ENCODE measurements at places on chromosomes 4 and X.

DNA sequence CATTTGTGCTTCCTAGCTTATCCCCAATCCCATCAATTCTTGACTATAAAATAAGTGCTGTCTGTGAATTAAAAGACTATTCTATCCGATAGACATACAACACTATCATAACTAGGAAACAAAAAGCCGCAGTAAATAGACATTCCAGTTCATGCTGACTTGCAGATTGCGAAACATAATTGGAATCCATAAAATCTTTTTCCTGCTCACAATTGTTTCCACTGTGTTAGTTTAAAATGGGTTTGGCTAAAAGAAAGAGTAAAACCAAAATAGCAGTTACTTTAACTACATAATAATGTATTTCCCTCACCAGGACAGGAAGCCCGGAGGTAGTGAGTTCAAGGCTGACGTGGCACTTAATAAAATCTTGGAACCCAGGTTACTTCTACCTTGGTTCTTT lies 17.2 kb downstream of the SMIM31 start:
- DNase-seq, result no peak

GRCh38 chr4:151600432-151600831 lies 160.4 kb downstream of the GATB start:
- no peak for DNase-seq

GRCh38 chr4:8860096-8860891 lies 11.3 kb downstream of the HMX1 start:
- DNase-seq, result no peak

DNA sequence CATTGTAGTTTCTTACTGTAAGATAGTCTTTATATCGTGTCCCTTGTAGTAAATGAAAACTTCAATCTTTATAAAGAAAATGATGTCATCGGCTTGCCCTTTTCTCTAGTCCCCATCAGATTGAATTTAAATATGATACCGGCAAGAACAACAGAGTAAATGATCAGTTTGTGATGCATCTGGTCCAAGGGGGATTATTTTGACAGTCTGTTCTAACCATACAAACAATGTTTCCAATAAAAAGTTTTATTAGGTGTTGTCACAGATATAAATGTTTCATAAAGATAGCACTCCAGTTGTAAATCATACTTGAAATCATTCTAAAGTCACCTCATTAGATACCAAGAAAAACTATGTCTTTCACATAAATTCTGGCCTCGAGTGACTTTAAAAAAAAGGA lies 72.3 kb downstream of the SLC9A6 start:
- no peak for DNase-seq

GRCh38 chrX:97399400-97399799 lies 515.7 kb downstream of the RPA4 start:
- DNase-seq, result no peak

- no peak for DNase-seq
Observed at GRCh38 chr4:74323663-74324062, 15.4 kb downstream of the EPGN start.

- no peak for DNase-seq
Observed at GRCh38 chrX:134572816-134573682, 85.2 kb downstream of the PLAC1 start.

DNA sequence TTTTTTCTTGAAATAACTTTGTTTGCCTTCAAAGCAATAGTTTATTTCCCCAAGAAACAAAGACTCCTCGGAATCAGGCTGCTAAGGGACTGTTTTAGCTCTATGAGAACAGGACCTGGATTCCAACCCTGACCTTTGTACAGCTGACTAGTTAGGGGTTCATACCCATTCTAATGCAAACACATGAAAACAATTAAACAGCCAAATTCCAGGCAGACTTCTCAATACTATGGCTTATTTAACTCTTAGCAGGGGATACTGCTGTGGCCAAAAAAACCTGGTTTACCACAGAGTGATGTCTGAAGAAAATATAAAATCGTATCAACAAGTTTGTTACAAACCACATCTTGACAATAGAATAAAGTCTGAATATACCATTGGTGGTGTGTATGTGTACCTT lies 129.6 kb upstream of the INTU start:
- no peak for DNase-seq

- no peak for DNase-seq
Observed at GRCh38 chrX:110600745-110601310, 194.8 kb downstream of the CHRDL1 start.

GRCh38 chr4:39102297-39102696 lies 40.3 kb downstream of the KLHL5 start:
- DNase-seq, result no peak

GRCh38 chr4:83248486-83248885 lies 36.1 kb downstream of the COQ2 start:
- DNase-seq, result no peak

GRCh38 chr4:80029364-80029763 lies 43.7 kb downstream of the ANTXR2 start:
- no peak for DNase-seq

DNA sequence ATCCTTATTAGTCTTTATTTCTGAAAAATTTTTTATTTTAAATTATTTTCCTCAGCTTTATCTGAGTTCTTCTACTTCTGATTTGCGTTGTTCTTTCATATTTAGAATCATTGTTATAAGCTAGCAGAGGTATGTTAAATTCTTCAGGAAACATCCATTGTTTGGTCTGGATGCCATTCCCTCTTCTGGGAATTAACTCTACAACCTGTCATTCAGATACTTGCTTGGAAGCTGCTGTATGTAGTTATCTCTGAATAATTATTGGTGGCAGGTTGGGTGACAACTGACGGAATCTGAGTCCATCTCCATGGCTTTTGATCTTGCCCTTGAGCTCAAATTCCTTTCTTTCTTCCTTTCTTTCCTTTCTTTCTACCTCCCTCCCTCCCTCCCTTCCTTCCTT lies 61.9 kb downstream of the DDIT4L start:
- DNase-seq, result no peak

GRCh38 chrX:3450881-3451570 lies 104.6 kb upstream of the MXRA5 start:
- no peak for DNase-seq

DNA sequence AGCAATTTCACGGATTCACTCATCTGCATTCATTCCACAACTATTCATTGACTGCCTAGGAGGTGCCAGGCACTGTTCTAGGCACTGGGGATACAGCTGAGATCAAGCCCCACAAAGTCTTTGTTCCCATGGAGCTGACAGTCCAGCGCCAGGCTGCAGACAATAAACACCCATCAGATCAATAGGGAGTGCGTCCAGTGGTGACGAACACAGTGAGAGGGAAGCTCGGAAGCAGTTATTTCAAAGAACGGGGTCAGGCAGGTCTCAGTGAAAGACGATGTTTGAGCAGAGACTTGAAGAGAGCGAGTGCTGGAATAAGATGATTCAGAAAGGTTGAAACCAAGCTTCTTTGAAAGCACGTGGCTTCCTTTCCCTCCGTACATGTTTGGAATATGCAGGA lies 167.2 kb downstream of the EVC2 start:
- no peak for DNase-seq

GRCh38 chr4:42371305-42372252 lies 25.7 kb upstream of the SHISA3 start:
- no peak for DNase-seq

DNA sequence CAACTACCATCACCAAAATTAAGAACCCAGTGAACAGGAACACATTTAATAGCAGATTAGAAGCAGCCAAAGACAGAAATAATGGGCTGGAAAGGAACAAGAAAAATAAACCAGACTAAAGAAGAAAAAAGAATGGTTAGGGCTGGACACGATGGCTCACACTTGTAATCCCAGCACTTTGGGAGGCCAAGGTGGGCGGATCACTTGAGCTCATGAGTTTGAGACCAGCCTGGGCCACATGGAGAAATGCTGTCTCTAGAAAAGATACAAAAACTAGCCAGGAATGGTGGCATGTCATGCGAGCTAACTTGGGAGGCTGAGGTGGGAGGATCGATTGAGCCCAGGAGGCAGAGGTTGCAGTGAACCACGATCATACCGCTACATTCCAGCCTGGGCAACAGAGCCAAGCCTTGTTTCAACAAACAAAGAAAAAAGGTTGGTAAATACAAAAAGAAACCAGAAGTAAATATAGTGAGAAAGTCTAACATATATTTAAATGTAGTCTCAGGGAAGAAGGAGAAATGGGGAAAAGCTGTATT lies 102.0 kb downstream of the AFAP1 start:
- no peak for DNase-seq

- no peak for DNase-seq
Observed at GRCh38 chrX:23483396-23483795, 148.7 kb downstream of the PTCHD1 start.

- DNase-seq, result no peak
Observed at GRCh38 chrX:133527415-133527814, 112.1 kb upstream of the GPC4 start.

DNA sequence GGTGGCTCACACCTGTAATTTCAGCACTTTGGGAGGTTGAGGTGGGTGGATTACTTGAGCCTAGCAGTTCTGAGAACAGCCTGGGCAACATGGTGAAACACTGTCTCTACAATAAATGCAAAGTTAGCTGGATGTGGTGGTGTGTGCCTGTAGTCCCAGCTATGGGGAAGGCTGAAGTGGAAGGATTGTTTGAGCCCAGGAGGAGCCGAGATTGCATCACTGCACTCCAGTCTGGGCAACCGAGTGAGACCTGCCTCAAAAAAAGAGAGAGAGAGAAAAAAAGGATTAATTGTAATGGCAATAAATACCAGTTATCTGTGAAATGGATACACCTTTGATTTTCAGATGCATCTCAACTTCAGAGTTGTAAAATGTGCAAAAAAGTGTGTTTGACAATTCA lies 58.8 kb downstream of the SPRY1 start:
- DNase-seq, result no peak

- DNase-seq, result no peak
Observed at GRCh38 chrX:44080083-44080482, 106.9 kb upstream of the NDP start.

DNA sequence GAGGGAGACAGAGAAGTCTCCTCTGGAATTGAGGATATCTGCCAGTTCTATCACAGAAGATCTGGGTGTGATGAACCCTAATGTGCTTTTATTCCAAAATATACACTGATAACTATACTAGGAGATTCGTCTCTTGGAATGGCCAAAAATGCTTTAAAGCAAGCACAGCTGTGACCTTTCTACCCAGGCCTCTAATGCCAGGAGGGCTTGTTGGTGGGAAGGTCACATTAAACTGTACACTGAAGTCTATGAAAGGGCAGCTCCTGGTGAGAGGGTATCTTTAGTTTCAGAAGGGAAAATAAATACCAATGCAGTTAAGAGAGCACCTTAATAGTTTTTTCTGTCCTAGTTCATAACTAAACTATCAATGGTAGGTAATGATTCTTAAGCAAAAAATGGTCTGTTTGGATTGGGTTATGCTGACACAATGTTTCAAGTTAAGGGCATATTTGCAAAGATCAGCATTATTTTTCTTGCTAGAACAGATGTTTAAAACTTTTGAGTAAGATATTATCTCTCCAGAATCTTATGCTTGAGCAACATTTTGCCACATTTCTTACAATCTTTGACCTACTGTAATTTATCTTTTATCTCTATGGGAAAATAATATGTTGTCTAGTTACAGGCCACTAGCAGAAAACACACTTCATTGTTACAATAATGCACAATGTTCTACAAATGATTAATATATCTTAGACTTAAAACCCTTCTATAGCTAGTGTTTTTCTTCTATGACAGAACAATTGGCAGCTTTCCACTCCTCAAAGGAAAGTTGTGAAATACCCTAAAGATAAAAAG lies 59.6 kb downstream of the SEC24D start:
- no peak for DNase-seq

GRCh38 chrX:122584981-122585380 lies 599.1 kb upstream of the GRIA3 start:
- no peak for DNase-seq

DNA sequence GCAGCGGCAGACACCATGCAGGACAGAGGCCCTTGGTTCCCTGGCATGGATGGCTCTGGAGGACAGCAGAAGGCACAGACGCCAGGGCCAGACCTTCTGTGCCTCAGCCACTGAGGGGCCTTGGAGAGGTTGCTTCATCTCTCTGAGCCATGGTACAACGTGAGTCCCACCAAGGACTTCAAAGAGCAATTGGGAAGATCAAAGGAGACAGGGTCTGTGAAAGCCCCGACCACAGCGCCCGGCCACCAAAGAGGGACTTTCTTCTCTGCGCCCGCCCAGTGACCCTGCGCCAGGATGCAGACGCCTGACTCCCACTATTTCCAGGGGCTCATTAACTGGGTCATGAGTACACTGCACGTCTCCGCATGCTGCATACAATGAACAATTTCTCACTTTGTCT lies 174.0 kb downstream of the AFAP1 start:
- no peak for DNase-seq

DNA sequence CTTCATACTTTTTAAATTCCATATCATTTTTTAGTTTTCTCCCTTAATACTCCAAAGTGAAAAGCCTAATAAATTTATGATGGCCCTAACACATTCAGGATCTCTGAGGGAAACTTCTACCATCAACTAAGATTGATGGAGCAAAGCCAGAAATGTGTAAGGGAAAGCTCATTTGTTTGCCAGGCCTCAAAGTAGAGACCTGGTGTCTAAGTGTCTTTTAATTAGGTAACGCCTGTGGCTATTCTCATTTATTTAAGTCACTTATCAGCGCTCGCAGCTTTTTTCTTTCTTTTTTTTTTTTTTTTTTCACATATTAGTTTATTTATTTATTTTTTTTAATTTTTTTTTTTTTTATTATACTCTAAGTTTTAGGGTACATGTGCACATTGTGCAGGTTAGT lies 242.4 kb downstream of the TMA16 start:
- DNase-seq, result no peak

DNA sequence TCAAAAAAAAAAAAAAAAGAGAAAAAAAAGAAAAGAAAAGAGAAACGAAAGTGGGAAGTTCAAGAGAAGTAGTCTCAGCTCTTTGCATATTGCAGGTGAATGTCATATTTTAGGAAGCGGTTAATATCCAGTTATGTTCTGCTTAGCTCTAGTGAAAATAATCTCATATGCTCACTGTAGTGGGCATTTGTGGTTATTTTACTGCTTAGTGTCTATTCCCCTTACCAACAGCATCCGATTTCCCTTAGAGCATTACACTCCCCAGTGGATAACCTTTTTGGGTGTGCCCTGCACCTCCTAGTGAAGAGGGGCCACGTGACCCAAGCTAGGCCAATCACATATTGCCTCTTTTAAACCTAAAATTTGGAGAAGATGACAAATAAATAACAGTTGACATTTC lies 111.2 kb upstream of the ZNF827 start:
- DNase-seq, result no peak

GRCh38 chr4:180169966-180170365 lies 2073.2 kb upstream of the TENM3 start:
- DNase-seq, result no peak
